ENCODE measurements at places on chromosomes 1 and 21. TPM values are rescaled to one million over a fixed set of nuclear protein-coding genes. Genes with fewer than 3 reads are reported as not detected.

DNA sequence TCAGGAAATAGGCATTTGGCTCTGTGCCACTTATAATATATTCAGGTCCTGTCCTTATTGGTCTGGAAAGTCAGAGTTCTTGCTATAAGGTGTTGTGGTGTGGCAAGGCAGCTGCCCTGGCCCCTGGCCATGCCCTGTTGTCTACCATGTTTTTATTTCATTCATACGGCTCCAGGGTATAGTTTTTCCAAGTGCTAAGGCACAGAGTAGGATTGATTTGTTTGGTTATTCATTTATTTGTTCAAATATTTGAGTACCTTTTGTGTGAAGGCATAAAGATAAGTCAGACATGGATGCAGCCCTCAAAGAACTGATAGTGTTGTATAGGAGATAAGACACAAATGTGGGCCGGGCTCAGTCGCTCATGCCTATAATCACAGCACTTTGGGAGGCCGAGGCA, 10.1 kb downstream of the ZBTB8B start:
- no peak for DNase-seq

GRCh38 chr1:168691541-168691940, 37.5 kb downstream of the DPT start:
- DNase-seq, result no peak

GRCh38 chr1:170714938-170715337, 51.0 kb downstream of the PRRX1 start:
- no peak for DNase-seq

DNA sequence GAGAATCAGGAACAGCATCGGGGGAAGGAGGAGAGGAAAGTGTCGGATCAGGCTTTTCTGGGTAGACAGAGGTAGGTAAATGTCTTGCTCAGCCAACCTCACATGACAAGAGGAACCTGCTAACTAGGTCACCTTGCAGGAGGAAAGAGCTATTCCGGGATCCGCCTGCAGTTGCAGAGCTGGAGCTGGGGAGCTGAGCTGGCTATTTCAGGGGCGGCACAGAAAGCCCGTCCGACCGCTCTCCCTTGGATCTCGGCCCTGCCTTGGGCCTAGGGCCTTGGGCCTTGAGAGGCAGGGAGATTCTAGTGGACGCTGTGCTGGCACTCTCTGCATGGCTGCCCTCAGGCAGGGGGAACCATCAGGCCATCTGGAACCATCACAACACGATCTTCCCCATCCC, 56.5 kb upstream of the CTPS1 start:
- DNase-seq, result no peak

MROH7 gene
- total RNA-seq, result not detected

RHBDL2 gene
- total RNA-seq, result not detected

BMP8A gene
- total RNA-seq, result not detected

DNA sequence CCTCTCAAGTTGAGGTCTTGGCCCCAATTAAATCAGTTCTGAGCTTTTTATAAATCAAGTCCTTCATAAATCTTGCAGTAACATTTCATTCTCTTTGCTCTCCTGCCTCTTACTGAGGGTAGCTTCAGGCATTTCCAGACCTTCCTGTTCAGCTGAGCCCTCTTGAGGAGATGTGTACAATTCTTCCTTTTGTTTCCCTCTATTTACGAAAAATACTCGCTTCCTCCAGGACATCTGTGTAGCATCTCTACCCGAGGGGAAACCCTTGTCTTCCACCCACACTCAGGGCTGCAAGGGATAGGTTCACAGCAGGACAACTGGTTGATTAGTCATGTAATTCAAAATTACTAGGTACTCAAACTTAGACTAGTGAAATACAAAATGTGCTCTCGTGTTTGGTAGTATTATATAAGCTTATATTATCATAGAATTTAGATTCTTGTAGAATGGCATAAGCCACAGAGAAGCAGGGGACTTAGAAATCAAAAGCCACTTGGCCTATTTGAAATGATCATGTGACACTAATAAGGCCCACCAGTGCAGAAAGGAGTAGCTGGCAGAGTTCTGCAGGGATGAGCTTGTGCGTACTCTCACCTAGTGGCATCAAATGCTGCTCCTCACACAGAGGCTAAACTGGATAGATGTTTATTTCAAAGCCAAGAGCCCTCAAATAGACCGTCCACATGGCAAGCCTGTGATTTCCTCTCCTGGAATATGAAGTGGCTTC, 126.7 kb downstream of the GDAP2 start:
- peak; percentile 85 for DNase-seq

OR2T33 gene
- total RNA-seq, result not detected

DNA sequence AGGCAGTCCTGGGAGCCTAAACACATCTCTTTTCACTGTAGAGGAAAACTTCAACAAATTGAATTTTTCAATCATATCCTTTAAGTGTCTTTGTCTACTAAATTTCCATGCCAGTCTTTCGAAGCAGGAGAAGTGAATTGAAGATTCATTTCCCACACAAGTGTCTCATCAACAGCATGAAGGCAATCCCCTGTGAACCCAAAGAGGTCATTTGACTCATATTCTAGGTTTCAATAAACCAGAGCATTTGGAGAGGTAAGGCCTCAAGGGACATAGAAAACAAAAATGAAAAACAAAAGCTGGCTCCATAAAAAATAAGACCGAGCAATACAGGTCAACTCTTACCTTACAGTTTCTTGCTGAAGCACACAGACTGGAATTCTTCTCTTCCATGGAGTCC, 94.1 kb upstream of the ATP1B1 start:
- no peak for DNase-seq

RIPK4 gene
- 12.3 TPM for total RNA-seq

DNA sequence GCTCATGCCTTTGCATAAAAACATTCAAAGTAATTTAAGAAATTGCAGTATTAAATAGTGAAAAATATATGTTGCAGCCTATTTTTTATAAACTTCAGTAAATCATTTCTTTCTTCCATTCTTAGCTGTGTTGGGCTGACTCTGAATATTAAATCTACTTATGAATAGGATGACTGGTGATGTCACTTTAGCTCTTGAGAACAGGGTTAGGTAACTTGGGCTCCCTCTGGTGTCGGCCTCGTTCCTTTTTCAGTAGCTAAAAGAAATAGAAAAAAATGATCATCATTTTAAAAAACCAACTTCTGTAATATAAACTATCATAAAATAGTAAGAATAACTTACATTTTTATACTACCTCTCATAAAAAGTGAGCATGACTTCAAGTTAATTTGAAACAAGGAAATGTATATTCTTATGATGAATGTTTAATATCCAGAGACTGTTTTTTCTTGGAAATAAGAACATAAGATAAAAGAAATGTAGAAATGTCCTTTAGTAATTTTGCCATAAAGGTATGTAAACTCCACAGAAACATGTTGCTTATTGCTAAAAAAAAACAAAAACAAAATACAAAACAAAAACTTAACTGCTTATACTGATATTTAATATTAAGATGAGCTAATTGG, 26.8 kb upstream of the NCAM2 start:
- peak; percentile 10 for DNase-seq

GRCh38 chr1:95635811-95636210, 401.8 kb downstream of the RWDD3 start:
- no peak for DNase-seq

GRCh38 chr1:6914706-6915105, 129.5 kb downstream of the CAMTA1 start:
- DNase-seq, result no peak

GRCh38 chr1:115356356-115356755, 18.3 kb upstream of the NGF start:
- DNase-seq, result peak; percentile 95

DNA sequence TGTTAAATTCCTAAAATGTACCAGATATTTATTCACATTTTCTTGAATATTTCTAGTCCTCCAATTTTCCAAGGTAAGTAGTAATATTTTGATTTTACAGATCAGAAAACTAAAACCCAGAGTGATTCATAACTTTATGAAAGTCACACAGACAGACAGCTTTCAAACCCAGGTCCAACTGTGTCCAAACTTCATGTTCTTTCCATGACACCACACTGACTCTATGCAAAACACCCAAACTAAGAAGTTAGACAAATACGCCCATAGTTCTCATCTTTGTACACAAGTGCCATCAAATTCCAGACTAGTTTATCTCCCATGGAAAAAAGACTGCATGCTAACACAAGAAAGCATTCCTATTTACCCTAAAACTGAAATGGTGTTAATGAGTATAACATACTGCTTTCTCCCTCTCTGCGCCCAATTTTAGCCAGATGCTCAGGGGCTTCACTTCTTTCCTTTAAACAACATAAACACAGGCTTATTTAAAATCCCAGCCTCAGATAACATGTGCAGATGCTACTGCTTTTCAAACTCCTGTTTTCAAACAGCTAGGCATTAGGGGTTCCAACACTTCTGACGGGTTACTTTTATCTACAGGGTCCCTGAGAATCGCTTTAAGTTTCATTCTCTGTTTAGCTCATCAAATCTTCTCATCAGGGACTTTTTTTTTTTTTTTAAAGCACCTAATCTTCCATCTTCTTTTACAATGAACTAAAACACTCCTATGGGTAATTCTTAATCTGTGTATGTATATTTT, 44.6 kb downstream of the WASF2 start:
- no peak for DNase-seq

MMP23B gene
- 0.24 TPM for total RNA-seq

PODN gene
- not detected for total RNA-seq

DNA sequence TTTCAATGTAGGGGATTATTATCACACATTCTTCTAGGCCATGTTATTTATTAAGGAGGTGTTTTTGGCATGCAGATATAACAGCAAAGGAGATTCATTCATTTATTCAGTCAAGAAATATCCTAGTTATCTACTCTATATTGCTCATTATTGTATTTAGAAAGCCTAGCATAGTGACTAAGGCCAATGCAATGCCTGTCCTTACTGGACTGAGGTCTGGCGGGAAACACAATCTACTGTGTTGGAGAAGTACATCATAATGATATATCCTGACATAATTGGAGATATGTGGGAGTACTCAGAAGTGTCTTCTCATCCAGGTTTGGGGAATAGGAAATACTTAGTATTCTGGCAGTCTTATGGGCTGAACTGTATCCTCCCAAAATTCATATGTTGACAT, 421.5 kb upstream of the USP24 start:
- no peak for DNase-seq

DNA sequence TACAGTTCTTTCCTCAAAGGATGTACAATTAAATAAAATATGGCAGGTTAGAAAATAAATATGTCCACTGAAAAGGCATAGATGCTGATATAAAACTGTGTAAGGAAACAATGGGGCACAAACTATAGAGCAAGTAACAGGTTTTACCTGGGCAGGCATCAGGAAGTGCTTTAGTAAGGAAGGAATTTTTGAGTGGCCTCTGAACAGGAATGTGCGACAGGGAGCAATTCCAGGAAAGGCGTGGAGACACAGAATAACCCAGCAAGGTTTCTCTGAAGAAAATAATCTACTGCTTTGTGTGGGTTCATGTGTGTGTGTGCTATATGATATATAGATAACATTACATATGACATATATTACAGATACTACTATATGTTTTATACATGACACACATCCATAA, 128.4 kb downstream of the RGS21 start:
- DNase-seq, result no peak

PLXNA2 gene
- 7.0 TPM for total RNA-seq

REG4 gene
- total RNA-seq, result not detected

USP48 gene
- 40.5 TPM for total RNA-seq

- DNase-seq, result no peak
Observed at GRCh38 chr1:203507759-203508158, 13.8 kb downstream of the OPTC start.

VASH2 gene
- total RNA-seq, result 0.48 TPM

- DNase-seq, result no peak
Observed at GRCh38 chr1:117540532-117540931, 65.3 kb upstream of the TENT5C start.

DNA sequence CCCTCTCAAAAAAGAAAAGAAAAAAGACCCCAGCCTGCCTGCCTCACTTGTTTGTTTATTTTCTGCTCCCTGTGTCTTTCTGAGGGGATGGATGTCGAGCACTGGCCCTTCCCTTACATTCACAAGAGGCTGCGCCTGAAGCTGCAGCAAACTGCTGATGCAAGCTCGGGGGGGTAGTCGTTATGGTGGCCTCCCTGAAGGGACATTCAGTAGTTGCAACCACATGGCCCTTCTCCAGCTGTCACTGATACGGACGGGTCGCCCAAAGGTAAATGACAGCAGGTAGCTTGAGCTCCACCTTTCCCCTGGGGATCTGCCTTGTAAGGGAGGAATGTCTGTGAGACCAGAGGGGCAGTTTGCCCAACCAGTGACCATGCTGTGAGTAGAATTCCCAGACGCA, 17.7 kb downstream of the PLEKHM2 start:
- DNase-seq, result no peak

AGTRAP gene
- total RNA-seq, result 53.5 TPM

SH2D2A gene
- 0.48 TPM for total RNA-seq

DNA sequence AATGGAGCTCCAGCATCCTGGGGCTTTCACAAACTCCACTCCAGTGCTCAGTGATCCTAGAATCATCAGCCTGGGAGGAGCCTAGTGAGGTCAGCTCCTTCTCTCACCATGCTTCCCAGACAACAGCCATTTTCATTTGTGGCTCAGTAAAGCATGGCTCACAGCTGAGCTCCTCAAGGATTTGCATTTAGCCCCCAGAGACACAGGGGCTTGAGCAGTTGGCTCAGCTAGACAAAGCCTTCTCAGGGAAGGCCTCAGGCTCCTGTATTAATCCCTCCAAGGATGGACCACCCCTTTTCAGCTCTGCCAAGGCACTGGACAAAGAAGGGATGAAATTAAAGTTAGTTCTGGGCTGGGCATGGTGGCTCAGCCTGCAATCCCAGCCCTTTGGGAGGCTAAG, 39.5 kb downstream of the ERI3 start:
- no peak for DNase-seq

Measured in RPMI7951 (cell line).